ENCODE measurements at places on chromosomes 11 and 22.

- DNase-seq = no peak
Observed at GRCh38 chr11:75236062-75236461, 4.5 kb upstream of the TPBGL start.

DNA sequence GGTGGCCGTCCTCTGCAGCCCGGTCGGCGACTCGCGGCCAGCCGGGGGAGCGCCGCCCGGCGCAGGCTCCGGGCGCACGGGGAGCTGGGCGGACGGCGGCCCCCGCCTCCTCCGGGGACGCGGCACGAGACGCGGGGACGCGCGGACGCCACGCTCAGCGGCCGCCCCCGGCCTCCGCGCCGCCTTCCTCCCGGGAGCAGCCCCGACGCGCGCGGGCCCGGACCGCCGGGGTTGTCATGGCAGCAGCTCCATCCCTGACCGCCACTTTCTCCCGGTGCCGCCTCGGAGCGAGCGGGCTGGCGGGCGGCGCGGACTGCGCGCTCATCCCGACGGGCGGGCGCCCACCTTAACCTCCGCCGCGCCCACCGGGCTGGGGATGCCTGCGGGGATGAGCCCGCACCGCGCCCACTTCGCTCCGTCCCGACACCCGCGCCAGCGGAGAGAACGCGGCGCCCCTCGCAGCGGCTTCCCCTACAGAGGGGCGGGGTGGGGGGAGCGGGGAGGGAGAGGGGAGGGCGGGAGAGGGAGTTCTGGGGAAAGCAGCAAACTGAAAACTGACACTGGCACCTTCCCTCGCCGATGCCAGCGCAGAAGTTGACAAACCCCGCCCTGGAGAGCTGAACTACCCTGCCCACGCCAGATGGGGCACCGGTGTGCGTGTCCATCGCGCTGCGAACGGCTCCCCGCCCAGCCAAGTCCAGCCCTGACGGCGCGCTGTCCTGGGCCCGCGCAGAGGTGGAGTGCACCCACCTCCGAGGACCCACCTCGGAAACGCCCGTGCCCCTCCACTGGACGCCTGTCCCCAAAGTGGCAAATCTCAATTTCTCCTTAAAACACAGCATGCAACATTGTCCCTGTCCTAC, 588.4 kb downstream of the OPCML start:
- no peak for DNase-seq

DNA sequence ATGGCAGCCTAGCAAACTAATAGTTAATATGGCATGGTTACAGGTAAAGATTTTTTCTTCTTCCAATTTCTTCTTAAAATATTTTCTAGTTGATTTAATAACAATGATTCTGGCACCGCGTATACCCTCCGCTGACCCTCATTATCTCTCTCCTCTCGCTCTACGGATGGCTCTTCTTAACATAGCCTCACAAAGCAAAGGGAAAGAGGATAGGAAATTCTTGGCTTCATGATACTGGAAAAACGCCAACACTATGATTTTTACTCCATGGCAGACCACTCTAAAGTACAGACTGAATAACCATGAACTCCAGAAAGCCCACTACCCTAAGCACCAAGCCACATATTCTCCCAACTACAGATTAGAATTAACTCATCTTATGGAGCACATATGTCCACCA, 6.1 kb downstream of the PI4KA start:
- DNase-seq = no peak

GRCh38 chr11:66880496-66881450, 23.9 kb downstream of the LRFN4 start:
- DNase-seq = no peak

DNA sequence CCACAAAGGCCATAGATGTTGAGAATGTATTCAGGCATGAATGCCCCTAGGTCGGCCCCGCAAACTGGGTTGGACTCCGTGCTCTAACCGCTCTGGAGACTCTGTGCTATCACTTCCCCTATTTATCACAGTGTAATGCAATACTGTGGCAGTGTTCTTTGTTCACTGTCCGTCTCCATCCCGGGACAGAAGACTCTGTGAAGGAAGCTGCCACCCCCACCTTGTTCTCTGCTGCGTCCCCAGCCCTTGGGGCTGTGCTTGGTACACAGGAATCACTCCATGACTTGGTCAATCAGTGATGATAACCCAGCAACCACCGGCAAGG, 57.6 kb downstream of the TSPAN18 start:
- no peak for DNase-seq

DNA sequence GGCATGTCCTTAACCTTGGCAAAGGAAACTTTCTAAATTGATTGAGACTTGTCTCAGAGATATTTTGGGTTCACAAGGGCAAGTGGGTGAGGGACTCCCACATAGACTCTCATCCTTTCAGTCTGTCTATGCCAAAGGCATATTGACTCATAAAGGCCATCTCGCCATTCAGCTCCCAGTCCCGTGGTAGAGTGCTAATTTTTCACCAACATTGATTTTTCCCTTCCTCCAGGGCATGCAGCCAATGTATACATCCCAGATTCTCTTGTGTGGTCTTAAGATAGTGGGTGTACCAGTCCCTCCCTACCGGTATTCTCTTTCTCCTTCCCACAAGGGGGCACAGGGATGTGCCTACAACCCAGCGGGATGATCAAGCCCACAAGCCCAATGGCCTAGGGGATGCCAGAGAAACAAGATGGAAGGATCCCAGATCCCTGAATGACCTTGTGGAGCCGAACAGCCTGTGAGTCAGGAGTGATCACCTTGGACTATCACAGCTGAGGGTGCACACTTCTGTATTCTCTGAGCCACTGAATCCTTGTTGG, 7.9 kb downstream of the C11orf96 start:
- DNase-seq = no peak

DNA sequence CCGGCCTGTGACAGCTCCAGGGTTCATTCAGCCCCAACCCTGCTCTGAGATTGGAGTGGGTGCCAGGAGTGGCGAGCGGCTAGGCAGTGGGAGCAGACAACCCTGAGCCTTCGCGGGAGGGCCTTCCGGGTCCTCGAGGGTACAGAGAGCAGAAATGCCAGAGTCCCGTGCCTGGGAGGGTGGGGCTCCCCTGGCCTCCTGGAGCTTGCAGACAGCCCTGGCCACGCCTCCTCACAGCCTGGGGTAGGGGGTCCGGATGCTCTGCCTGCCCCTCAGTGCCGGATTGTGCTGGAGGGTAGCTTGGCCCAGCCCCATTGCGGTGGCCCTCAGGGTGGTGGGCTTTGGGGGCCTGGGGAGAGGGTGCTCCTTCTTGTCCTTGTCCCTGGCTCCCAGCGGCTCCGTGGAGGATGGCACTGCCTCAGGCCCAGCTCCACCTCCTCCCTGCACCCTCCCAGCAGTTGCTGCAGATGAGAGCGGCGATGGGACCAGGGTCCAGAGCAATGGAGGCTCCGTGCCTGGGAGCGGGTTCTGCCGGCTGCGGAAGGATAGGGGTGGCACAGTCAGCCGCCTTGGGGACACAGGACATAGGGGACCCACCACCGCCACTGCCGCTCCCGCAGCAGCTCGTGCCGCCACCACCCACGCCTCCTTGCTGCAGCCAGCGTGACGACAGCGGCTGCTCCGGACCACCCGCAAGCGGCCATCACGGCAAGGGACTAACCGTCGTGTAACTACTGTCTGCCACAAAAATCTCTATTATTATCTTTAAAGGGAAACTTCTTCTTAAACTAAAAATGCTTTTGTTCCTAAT, 34.9 kb upstream of the OR10G7 start:
- no peak for DNase-seq
